ENCODE measurements at places on chromosomes 7 and 10.

DNA sequence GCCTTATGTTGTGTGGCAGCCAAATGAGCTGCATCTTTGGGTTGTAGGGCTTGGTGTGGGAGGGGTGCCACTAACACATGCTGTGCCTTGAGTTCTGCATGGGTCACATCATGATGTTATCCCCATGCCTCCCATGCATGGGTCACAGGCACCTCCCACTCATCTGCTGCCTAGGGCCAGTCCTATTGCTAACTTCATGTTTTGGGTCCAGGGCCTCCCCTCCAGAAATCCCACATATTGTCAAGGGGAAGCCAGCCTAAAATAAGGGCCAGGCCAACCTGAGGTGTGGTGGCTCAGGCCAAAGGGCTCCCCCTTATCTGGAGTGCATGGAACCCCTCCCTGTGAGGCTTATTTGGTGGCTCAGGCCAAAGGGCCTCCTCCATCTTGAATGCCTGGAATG lies 299.0 kb downstream of the RPS24 start:
- DNase-seq = no peak

GRCh38 chr10:12420530-12421120 lies 71.3 kb downstream of the CAMK1D start:
- DNase-seq = no peak

GRCh38 chr7:33754933-33755928 lies 150.1 kb upstream of the BMPER start:
- DNase-seq = no peak

GRCh38 chr7:98240961-98241673 lies 10.9 kb downstream of the TECPR1 start:
- DNase-seq = peak; percentile 27

DNA sequence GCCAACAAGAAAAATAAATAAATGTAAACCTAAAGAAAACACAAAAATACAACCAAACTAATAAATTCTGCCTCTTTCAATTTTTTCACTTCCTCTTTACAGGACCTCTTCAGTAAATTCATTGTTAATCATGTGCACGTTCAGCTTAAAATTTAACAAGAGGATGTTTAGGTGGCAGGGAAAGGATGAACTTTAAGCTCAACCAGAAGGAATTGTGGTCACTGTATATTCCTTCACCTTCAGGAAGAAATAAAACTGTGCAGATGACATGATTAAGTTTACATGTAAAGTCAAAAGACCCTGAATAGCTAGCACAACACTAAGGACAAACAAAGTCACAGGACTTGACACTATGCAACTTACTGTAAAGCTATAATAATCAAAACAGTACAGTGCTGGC lies 33.0 kb downstream of the KIF5B start:
- no peak for DNase-seq

GRCh38 chr7:41756650-41757182 lies 53.8 kb upstream of the INHBA start:
- DNase-seq = no peak

GRCh38 chr7:17671956-17672355 lies 268.3 kb downstream of the SNX13 start:
- no peak for DNase-seq

GRCh38 chr7:117008886-117009531 lies 55.7 kb downstream of the ST7 start:
- no peak for DNase-seq

Measured in stimulated activated CD4-positive, alpha-beta T cell treated with anti-CD3 and anti-CD28 coated beads, Interleukin-4, amount 100 ng/mL, for 1 hour (primary cell).